ENCODE measurements at places on chromosomes 1 and 21.

DNA sequence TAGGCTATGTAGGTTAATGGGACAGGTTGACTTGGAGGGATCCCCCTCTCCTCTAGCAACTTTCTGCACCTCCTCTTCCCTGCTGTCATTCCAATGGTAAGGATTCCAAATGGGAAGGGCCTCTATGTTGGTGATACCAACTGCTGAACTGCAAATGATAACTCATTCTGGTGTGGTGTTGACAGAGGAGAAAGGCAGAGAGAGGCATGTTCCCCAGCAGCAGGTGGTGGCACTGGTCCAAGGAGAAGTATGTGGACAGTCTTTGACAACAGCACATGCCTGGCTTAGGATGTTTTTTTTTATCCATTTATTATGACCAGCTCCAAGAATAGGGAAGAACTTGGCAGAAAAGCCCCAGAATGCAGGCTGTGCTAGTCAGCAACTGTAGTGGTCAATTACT lies 19.6 kb upstream of the SPAG17 start:
- no peak for DNase-seq

DNA sequence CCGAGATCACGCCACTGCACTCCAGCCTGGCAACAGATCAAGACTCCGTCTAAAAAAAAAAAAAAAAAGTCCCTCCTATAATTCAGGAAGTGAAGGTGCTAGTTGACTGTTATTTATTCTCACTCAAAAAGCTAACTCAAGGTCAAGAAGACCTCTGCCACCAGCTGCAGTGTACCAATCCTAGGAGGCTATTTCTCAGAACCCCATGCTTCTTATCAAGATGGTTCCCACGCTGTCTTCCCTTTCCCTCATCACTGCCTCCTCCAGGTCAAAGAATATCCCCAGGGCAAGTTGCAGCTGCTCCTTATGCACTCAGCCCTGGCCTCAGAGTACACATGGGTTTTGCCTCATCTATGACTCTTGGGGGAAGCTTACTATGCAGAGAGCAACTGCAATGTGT lies 53.6 kb downstream of the RERE start:
- DNase-seq, result no peak

DNA sequence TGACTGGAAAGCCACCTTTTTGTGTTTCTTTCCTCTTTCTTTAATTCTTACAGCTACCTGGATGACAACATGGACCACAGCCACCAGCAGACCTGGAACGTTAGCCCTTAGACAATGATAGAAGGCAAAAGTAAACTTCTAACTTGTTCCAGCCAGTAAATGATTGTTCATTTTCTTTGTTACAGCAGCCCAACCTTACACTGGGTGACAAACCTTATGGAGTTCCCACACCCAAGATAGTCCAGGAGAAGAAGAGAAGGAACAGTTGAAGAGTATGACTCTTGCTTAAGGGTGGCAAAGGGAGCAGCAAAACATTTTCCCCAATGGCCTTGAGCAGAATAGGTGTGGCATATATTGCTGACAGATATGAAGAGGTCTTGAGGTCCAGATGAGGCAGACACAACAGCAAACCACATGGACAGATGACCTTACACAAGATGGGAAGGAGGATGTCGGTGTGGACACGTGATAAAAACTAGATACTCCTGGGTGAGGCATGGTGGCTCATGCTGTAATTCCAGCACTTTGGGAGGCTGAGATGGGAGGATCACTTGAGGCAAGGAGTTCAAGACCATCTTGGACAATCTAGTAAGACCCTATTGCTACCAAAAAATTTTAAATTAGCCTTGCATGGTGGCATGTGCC lies 11.8 kb upstream of the FAM76A start:
- no peak for DNase-seq

GRCh38 chr1:15680561-15681348 lies 3.4 kb upstream of the PLEKHM2 start:
- DNase-seq, result no peak

- no peak for DNase-seq
These were observed 2.8 kb downstream of the STPG1 start for GRCh38 chr1:24410750-24411149.

- peak; percentile 19 for DNase-seq
These were observed 13.8 kb downstream of the PARK7 start for GRCh38 chr1:7975212-7975865.

GRCh38 chr1:59750328-59751003 lies 64.3 kb upstream of the HOOK1 start:
- no peak for DNase-seq

- DNase-seq, result peak; percentile 26
These were observed 745 bp downstream of the MAGI3 start for GRCh38 chr1:113390871-113391648.

DNA sequence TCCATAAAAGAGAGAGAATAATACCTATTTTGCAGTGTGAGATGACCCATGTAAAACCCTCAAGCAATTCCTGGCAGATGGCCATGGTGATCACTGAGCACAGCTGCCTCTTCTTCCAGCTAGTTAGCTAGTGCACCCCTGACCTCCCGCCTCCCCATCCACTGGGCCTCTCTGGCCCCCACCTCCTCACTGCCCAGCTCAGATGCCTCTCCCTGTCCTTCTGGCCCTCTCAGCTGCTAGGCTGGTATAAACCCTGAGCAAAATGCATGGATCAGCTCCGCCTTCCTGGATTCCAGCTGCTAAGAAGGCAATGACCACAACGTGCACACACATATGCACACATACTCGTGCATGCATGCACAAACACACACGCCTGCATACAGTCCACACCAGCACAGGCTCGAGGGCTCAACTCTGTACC lies 117.2 kb downstream of the DMRTB1 start:
- DNase-seq, result no peak

GRCh38 chr1:163205513-163205912 lies 2.8 kb upstream of the RGS5 start:
- DNase-seq, result no peak

DNA sequence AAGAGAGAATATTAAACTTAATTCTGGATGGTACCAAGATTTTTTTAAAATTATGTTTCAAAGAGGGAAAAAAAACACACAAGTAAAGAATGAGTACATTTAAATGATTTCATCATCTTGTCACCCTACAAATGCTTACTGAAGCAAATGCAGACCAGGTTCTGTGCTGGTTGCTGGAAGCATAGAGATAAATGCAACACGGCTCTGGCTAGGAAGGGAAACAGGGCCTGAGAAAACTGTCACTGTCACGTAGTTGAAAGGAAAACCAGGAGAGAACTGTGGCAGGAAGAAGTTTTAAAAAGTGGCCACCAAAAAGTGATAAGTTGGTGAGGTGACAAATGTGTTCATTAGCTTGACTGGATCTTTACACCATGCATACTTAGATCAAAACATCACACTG lies 336.9 kb upstream of the NFIA start:
- DNase-seq, result no peak

DNA sequence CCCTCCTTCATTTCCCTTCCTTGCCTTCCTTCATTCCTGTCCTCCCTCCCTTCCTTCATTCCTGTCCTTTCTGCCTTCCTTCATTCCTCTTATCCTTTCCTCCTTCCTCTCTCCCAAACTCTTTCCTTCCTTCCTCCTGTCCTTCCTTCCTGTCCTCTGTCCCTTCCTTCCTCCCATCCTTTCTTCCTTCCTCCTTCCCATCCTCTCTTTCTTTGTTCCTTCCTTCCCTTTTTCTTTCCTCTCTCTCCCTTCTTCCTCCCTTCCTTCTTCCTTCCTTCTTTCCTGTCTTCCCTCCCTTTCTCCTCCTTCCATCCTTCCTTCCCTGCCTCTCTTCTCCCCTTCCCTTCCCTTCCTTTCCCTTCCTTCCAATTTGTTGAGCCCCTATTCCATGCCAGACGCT lies 15.8 kb upstream of the JUN start:
- no peak for DNase-seq

GRCh38 chr1:65231718-65232330 lies 77.5 kb upstream of the DNAJC6 start:
- no peak for DNase-seq

DNA sequence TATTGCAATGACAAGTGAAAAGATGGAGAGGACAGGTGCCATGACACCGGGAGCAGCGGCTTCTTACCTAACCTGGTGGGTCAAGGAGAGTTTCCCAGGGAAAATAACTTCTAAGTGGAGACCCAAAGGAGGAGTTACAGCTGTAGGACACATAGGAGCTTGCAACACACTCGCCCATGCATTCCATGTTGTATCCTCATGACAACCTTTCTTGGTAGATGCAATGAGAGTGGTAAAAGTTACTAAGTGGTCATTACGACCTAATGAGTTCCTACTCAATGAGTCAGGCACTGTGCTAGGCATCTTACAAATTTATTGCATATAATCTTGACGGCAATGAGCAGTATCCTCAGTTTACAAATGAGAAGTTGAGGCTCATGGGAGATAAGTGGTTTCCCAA lies 119.5 kb upstream of the HOOK1 start:
- DNase-seq, result no peak

DNA sequence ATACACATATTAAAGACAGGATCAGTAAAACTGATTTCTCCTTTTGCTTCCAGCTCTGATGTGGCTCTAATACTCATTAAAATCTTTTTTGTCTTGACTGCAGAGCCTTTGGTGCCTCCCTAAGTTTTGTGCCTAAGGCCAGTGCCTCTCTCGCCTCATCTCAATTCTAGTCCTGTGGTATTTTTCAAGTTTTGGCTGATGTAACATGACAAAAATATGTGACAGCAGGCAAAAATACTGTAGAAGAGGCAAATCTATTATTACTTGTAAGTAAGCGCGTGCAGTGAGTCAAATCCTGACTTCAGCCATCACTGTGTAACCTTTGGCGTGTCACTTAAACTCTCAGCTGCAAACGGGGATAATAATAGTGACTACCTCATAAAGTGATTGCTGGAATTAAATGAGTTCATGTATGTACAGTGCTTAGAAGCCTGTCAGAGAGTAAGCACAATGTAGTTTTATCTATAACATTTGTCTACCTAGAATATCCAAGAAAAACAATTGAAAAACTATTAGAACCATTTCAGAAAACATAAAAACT lies 74.0 kb downstream of the MAB21L3 start:
- DNase-seq, result no peak

- no peak for DNase-seq
These were observed 12.2 kb downstream of the ZDHHC18 start for GRCh38 chr1:26838474-26839338.

- DNase-seq, result no peak
These were observed 1.0 kb downstream of the RNF220 start for GRCh38 chr1:44405798-44406736.

GRCh38 chr1:199837321-199837720 lies 190.2 kb upstream of the NR5A2 start:
- DNase-seq, result no peak

DNA sequence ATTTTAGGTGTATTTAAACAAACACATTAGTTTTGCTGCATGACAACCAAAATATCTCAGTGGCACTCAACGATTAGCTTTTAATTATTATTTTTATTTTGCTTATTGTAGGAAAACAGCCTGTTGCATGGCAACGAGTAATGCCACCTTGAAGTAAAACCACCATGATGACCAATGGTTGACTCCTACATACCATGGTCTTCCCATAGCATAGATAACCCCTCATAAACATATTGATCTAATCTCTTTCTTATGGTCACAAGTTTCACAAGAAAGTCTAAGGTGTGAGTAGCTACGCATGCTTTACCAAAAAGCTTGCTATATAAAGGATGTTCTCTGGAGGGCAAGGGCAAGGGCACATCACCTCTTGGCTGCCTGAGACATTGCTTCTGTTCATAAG lies 61.5 kb upstream of the PTBP2 start:
- DNase-seq, result no peak

All from anterior cingulate cortex (tissue), 58 donors.